Kidney epithelial cell (primary cell): ENCODE measurements at places on chromosomes 5 and 9.
A peak's percentile ranks its signal among the peaks of the same experiment; 100 is the strongest.

DNA sequence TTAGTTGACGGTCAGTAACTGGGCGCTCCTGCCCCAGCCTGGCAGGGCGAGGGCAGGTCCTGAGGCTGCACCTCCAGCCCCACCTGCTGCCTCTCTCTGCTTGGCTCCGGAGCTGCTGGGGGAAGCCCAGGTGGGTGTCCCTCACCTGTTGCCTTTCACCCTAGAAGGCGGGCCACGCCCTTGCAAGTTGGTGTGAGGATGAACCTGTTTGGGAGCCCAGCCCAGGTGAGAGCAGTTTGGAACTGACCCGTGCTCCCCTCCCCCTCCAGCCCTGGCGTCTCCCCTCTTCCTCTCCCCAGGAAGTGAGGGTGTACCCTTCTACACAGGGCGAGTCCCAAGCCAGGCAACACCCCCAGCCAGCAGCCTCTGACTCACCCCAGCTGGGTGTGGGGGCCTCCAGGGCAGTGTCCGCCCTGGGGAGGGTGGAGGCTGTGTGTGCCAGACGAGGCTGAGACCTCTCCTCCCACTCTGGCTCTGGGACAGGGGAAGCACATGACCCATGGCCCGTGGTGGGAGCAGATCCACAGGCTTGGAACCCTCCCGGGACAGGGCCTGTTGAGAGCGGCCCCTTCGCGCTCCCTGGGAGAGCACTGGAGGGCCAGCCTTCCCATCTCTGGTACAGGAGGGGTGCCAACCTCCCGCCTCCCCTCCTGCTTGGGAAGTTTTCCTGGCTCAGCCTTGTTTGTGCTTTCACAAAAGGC is 10.4 kb downstream of the LRRC8A start:
- no peak for DNase-seq

- no peak for DNase-seq
Observed at GRCh38 chr5:159182691-159183090, 26.7 kb downstream of the RNF145 start.

DNA sequence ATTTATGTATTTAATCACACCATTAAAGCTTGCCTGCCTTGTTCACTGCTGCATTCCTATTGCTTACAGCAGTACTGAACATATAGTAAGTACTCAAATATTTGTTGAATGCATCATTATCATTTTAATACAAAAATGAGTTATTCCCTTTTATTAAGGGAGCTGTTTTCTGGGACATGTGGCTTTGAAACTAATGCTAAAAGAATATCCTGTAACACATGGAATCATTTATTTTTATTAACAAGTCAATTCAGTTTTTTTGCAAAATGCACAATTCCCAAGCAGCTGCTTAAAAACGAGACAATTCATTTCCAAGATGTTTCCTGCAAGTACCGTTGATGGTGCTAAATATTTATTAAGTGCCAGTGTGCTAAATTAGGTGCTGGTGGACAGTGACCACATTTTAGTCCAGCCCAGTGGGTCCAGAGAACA is 148.3 kb upstream of the NR3C1 start:
- DNase-seq: no peak

DNA sequence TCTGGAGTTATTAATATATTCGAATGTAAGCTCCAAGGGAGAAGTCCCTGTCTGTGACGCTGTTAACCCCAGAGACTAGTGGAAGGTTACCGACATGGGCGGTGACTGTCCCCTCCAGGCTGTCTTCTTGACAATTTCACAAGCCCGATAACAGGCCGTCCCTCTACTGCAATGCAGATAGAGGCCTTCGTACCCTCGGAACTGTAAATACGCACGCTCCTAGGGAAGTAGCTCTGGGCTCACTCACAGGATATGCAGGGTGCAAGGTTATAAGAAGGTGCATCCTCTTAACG is 680 bp upstream of the RFK start:
- DNase-seq: no peak

DNA sequence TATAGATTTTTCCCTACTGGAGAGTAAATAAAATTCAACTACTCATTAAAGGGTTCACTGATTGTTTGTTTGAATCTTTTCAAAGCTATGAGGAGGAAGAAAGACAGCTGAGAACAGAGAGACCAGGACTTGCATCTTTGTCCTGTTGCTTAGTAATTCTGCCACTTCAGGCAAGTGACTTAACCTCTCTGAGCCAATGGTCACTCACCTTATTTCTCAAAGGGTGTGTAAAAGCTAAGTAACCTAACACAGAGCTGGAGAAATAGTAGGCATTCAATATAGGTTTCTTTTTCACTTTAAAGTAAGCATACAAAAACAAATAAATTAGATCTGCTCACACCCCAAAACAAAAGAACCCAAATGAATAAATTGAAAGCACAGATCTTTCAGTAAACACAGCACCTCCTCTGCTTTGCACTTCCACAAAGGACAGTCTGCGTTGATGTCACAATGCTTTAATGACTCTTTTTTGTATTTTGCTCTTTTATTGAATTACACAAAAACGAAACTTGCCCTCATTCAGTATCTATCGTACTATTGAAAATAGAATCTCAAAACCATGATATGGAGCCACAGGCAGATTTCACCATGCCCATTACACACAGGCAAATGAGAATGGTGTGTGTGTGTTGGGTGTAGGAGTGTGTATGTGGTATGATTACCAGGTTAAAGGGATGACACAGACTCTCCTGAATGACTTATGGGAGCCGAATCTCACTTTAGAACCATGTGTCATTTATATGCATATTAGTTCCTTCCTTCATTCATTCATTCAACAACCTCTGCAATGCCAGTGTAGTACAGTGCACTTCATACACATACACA is 166.0 kb downstream of the EBF1 start:
- DNase-seq: no peak

- no peak for DNase-seq
Observed at GRCh38 chr5:1318659-1319251, 23.9 kb upstream of the TERT start.

- DNase-seq: no peak
Observed at GRCh38 chr5:84859056-84859455, 474.4 kb upstream of the EDIL3 start.

DNA sequence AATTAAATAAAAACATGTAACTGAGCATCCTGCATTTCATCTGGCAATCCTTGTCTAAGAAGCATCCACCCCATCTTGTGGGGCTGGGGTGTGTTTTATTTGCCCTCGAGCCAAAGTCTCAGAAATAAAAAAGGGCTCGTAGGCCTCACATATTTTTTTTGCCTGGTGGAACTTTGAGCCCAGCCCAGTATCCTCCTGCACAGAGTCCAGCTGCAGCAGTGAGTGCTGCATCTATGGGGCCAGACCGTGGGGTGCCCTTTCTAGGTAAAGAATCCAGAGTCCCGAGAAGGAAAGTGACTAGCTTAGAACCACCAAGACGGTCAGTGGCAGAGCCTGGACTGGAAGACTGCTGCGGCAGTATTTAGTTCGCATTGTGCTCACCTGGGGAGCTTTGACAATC is 33.1 kb downstream of the NEURL1B start:
- DNase-seq: no peak

DNA sequence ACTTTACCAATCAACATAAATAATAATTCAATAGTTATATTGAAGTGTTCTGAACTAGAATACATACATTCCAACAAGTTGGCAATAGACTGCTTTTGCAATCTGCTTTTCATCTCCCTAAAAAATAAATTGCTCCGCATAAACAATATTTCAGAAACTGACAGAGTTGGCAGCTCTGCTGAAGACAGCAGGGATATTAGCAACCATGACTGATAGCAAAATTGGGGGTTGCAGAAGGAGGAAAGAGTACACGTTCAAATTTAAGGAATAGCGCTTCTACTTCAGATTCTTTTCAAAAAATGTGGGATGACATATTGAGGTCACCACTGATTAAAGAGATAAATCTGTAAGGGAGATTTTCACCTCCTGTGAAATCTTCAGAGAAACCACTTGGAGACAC is 521.2 kb downstream of the DTWD2 start:
- DNase-seq: no peak

DNA sequence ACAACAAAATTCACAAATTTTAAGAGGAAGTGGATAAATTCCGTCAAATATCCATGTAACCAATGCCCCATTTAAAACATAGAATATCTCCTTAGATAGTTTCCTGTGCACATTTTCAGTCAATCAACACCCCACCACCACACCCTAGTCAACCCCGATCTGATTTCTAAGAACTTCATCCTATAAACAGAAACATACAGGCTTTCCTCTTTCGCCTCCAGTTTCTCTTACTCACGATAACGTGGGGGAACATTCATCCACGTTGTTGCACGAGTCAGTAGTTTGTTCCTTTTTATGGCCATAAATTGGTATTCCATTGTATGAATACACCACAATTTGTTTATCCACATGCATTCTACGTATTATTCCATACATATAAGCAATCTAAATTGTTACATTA is 35.6 kb upstream of the TRIO start:
- DNase-seq: no peak

DNA sequence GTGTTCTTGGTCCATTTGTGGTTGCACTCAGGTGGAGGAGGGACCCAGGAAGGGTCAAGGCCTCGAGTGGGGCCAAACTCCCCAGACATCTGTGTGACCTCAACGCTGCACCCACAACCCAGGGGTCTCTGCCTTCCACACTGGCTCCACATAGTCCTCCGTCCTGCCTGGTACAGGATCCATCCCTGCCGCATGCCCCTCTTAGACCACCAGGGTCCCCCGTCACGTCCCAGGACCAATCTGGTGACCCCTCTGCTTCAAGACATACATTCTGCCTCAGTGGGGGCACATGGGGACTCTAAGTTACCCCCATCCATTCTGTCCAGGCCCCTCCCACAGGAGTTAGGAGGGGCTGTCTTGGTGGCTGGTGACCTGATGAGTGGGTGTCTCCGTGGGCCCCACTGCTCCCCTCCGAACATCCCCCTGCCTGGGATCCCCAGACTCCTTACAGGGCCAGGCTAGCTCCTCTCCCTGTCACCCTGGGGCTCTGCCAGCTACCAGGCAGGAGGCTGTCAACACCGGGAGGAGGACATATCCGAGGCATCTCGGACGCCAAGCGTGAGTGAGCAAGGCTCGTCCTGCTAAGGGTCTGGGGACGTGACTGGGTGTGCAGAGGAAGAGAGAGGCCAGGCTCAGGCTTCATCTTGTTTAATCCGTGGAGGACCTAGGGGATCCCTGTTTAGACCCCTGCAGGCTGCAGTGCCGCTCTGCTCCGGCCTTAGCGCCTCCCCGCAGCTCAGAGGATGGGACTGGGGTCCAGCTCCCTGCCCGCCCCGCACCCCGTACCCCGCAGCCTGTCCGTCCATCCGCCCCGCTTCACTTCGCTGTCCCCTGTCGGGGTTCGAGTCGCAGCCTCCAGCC is 32.3 kb downstream of the TSPAN17 start:
- no peak for DNase-seq

DNA sequence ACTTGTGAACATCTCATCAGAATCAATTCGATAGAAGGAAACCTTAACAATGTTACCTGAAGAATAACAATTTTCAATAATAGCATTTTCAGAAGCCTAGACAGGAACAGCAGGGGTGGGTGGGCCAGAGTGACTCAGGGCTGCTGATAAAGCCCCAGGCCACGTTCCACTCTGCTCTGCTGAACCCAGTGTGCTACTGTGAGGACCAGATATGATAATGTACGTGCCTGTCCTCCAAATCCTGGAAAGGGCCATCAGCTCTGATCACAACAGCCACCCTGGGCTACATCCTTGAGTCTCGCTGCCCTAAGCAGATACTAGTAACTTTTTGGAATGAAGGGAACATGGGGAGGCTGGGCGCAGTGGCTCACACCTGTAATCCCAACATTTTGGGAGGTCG is 91.3 kb downstream of the PRRT1B start:
- no peak for DNase-seq

- no peak for DNase-seq
Observed at GRCh38 chr9:15007698-15008097, 97.5 kb upstream of the FREM1 start.

DNA sequence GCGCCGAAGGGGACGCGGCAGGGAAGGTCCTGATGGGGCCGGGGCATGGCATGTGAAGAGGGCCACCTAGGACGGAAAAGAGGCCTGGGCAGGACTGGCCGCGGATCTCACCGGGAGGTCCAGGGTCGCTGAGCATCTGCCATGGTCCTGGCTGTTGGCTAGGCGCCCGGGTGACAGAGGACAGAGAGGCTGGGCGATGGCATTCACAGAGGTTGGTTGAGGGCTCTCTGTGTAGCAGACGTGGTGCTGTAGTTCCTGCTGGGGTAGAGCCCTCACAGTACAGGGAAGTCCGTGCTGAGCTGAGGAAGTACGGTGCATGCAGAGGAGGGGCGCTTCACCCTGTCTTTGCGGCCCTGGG is 427 bp downstream of the PCYOX1L start:
- DNase-seq: no peak

GRCh38 chr9:1388216-1388615 is 338.1 kb downstream of the DMRT2 start:
- no peak for DNase-seq

GRCh38 chr5:91381774-91382359 is 1.2 kb downstream of the ARRDC3 start:
- DNase-seq: peak; percentile 61

DNA sequence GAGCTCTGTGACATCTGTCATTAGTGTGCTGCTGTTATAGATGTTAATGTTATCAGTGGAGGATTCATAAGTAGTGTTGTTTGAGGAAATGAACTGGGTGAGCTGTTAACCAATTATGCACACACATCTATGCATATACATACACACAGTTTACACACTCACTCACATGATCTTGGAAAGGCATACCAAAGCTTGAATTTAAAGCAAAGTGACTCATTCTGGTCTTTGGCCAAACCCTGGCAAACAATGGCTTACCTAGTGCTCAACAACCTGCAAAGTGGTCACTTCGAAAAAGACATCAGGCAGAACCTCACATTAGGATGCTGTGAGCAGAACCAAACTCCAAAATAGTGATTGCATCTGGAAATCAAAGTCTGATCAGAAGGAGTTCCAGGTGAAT is 1037.3 kb upstream of the CDH6 start:
- no peak for DNase-seq

DNA sequence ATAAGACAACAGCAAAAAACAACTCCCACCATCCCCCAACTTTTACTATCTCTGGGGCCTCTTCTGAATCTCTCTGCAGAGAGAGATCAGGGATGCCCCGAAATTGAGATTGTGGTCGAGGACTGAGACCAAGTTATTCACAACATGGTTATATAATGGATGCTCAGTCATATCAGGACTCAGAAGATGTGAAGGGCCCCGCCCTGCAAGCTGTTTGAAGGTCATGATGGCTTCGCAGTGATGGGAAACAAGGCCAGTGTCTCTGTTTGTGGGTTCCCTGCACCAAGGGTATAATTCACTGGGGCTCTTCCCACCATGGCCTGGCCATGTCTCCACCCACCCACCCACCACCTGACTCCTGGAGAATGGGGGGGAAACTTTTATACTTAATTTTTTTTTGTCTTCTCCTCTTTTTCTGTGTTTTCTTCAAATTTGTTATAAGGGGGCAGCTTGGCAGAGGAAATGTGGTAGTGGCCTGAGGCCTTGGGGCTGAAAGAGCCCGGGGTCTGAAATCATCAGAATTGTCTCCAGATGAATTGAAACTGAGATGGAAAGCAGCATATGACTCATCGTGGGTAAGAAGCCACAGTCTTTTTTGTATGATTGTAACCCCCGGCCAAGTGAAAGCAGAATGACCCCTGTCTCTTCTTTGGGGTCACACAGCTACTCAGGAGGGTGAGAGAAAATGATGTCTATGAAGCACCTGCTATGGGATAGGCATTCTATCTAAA is 15.0 kb upstream of the TEX48 start:
- DNase-seq: no peak

- DNase-seq: peak; percentile 52
Observed at GRCh38 chr9:126985870-126986498, 71.4 kb downstream of the RALGPS1 start.

- DNase-seq: no peak
Observed at GRCh38 chr5:76403766-76404222, 709 bp downstream of the IQGAP2 start.

- DNase-seq: no peak
Observed at GRCh38 chr9:136193127-136193890, 11.6 kb downstream of the LHX3 start.

GRCh38 chr5:150021491-150022157 is 21.1 kb downstream of the HMGXB3 start:
- no peak for DNase-seq
